ENCODE measurements at places on chromosomes 3 and 15.

DNA sequence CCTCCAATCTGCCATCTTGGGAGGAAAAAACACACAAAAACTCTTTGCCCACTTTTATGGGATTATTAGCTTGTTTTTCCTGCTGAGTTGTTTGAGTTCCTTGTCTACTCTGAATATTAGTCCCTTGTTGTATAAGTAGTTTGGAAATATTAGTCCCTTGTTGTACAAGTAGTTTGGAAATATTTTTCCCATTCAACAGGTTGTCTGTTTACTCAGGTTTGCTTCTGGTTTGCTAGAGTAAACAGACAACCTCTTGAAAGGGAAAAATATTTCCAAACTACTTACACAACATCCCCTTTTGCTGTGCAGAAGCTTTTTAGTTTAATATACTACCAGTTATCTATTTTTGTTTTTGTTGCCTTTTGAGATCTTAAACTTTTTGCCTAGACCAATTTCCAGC is 193.3 kb upstream of the MANF start:
- DNase-seq, result no peak

DNA sequence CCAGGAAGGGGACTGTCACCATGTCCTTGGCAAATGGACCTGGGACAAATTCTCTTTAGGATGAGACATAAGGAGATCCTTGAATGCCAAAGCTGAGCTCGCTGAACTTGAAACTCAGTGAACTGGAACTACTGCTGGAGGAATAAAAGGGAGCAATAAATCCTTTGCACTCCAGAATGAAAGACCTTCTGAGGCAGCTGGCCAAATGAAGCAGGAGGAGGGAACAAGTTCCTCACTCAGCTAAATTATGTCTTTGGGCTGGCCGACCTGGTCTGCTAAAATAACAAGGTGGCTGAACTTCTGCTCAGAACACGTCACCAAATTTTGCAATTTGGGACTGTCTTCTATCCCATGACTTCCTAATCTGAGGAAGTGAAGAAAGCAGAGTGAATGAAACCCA is 314.7 kb downstream of the LPP start:
- DNase-seq, result no peak

- no peak for DNase-seq
Observed at GRCh38 chr15:72005483-72005882, 112.5 kb downstream of the MYO9A start.

DNA sequence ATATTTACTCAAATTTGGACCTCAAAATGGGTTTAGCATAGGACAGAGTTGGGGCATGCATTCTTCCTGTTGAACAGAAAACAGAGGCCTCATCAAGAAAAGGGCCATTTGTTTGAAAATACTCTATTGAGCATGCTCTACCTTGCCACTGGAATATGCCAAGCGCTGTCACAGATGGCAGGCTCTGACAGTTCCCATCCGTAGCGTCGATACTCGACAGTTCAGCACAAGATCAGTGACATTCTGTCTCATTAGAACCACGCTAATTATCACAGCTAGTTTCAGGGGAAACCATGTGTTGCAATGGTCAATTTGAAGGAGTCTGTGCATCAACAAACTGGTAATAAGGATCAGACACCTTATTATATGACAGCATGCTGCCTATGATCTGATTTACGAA is 54.5 kb downstream of the SATB1 start:
- DNase-seq, result peak; percentile 85

GRCh38 chr15:60720493-60721256 is 241.7 kb upstream of the ICE2 start:
- no peak for DNase-seq

DNA sequence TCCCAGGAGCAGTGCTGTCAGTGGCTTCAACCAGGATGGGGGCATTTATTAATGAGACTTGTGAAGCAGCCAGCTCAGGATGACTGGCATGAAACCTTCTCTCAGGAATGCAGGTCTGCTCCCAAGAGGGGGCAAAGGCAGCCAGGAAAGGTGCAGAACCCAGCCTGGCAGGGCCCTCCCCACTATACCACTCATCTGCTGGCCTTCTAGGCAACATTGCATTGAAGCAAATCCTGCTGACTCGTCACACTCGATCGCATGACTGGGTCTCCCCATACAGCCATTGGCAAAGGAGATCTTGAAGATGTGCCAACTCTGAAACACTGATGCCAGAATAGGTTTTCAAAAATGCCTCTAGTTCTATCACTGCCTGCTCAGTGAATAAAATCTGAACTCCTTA is 65.7 kb upstream of the CMTM7 start:
- peak; percentile 70 for DNase-seq

- DNase-seq, result no peak
Observed at GRCh38 chr3:193499801-193500485, 54.8 kb downstream of the ATP13A4 start.

GRCh38 chr15:75718328-75718727 is 5.7 kb upstream of the CSPG4 start:
- no peak for DNase-seq

DNA sequence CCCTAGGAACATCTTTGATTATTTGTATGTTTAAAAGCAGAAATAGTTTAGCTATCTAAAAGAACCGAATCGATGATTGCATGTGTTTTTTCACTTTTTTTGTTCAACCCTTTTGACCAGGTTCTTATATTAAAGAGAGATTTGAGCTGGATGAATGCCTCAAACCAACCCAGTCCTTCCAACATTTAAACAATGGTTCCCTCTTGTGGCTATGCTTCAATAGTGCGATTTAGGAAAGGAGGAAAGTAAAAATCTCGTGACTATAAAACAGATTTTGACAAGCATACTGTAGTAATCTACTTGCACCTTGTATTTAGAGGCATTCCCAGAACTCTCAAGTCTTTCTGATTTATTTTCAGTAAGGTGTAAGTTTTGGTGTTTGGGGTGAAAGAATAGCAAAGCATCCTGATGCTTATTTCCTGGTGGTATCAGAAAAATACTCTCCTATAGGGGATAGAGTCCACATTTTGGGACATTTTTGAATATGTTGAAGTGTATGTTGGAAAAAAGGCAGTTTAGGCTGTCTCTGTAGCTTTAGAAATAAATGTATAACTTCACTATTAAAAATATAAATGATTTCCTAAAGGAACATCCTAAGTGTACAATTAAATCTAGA is 159.6 kb upstream of the KCNH8 start:
- DNase-seq, result peak; percentile 87

DNA sequence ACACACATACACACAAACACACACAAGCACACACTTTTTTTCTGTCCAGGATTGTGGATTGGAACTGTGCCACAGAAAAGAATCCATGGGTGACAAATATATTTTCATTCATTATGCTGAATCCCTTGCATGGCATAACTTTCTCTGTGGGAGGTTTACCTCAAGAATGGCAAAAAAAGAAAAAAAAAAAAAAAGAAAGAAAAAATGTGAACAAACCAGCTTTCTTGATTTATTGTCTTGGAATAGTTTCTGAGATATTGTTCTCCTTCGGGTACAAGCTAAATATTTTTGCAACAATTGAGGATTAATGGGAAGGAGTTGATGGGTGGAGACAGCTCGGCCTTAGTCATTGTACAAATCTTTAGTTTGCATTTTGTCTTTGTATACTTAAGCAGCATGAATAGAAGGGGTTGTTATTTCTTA is 153.1 kb downstream of the GMNC start:
- DNase-seq, result no peak

DNA sequence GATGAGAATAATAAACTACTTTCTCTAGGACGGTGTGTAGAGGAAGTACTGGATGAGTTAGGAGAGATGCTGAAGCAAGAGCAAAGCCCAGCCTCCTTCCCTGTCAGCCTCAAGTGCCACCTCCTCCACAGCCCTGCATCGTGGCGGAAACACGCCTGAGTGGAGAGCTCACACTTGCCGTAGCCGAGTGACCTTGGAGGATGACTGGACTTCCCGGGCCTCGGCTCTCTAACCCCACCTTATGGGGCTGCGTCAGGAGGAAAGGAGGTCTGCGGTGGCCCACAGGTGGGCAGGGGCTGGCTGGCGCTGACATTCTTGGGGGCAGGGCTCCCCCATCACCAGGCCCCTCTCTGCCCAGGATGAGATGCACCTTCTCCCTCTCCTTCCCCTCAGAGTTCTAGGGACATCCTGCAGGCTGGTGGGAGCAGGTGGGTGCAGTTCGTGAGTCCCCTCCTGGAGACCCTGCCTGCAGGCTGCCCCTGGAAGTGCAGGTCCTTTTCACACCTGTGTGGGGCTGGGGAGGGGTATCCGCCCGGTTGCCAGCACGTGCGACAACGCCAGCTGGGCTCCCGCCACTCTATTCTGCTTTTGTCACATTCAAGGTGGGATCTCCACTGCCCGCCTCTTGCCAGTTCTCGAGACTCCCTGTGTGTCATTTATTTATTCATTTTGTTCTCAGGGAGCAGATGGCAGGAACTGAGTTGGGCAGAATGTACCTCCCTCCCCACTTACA is 175.2 kb downstream of the MEGF11 start:
- peak; percentile 88 for DNase-seq

DNA sequence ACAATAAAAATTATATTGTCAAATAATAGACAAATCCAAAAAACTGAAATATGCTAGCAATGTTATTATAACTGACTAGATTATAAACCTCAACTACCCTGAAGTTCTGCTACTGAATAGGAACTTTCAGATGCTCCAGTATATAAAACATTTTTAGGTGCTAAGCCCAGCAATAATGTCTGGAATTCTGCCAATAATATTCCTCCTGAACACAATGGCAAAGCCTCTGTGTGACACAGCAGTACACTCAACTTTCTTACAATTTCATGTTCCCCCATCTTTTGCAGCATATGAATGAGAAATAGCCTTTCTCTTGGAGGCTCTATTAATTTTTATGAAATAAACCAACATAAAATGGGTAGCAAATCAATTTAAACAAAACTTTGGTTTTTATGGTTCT is 29.5 kb downstream of the ATOSA start:
- peak; percentile 7 for DNase-seq

GRCh38 chr3:14363991-14364390 is 38.4 kb upstream of the SLC6A6 start:
- no peak for DNase-seq

GRCh38 chr3:185519021-185519420 is 20.2 kb upstream of the TMEM41A start:
- no peak for DNase-seq

- DNase-seq, result no peak
Observed at GRCh38 chr15:101444015-101444414, 45.5 kb downstream of the PCSK6 start.

DNA sequence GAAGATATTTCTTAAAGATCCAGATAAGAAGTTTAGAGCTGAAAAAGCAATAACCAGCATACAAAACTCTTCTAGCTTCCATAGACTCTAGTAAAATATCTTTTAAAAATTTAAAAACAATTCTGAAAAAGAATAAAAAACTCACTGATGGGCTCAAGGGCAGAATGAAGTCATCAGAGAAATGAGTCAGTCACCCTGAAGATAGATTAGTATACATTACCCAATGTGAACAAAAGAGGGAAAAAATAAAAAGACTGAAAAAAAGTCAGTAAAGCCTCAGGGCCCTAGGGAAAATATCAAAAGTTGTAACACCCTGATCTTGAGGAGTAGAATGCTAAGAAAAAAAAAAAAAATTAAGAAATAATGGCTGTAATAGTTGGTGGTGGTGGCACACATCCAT is 11.4 kb downstream of the DET1 start:
- DNase-seq, result no peak

DNA sequence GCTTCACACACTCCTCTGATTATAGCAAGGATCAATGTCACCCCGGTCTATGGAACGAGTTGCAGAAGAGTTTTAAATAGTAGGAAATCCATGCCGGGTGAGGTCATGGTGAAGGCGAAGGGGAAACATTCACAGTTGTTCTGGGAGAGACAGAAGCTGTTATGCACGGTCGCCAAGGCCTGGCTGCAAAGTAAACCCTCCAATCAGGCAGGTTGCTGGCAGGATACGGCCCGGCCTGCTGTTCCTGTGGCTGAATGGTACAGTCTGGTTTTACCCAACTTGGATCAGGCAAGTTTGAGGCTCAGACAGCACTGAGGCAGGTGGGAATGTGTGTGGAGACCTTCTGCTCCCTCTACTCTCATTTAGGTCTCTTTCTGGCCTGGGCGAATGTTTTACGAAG is 45.3 kb upstream of the ATP2B2 start:
- DNase-seq, result peak; percentile 26

DNA sequence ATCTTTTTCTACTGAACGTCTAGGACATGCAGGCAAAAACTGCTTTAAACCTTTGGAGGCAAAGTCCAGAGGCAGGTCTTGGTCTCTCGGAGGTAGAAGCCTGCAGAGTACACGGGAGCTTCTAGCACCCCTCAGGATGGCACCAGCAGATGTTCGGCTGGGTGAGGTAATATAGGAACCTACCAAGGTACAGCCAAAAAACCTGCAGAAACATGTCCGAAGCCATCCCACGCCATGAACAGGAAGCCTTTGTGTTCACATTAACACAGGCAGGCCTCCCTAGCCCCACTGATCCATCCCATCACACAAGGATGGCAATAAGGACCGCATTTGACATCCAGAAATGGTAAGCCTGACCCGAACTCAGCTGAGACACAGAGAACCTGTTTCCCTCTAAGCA is 157.9 kb upstream of the HES1 start:
- no peak for DNase-seq

DNA sequence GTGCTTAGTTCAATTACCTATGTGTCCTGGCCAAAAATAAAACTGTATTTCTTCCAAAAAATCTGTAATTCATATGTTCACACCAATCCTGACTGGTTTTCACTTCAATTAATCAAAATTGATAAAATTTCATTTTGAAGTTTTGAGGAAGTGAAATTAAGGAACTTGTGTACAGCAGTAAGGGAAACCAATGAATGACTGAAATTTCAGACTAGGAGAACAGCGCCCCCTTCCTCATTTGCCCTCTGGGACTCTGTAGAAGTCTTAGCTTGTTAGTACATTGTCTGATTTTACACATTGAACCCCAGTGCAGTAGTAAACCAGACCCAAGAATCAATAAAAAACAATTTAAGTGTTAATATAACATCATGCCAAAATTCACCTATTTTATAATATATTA is 495.3 kb upstream of the AGTR1 start:
- no peak for DNase-seq

GRCh38 chr3:187210545-187211327 is 13.4 kb downstream of the RTP1 start:
- peak; percentile 33 for DNase-seq

- no peak for DNase-seq
Observed at GRCh38 chr3:123751433-123751832, 132.7 kb downstream of the MYLK start.

All from brain (organoid and tissue), 16 donors.